Activated T-helper 1 cell treated with anti-CD3 and anti-CD28 coated beads, Interleukin-12 subunit alpha, Interleukin-12 subunit beta, Interleukin-2, Interleukin-4 antibody, amounts not matched to agents 30 ng/mL and 10 ng/mL and 1 ng/mL, durations not matched to agents 14 hours and 24 hours and 36 hours (primary cell): ENCODE measurements at places on chromosomes 2 and 18. TPM values are rescaled to one million over a fixed set of nuclear protein-coding genes. Genes with fewer than 3 reads are reported as not detected.

DNA sequence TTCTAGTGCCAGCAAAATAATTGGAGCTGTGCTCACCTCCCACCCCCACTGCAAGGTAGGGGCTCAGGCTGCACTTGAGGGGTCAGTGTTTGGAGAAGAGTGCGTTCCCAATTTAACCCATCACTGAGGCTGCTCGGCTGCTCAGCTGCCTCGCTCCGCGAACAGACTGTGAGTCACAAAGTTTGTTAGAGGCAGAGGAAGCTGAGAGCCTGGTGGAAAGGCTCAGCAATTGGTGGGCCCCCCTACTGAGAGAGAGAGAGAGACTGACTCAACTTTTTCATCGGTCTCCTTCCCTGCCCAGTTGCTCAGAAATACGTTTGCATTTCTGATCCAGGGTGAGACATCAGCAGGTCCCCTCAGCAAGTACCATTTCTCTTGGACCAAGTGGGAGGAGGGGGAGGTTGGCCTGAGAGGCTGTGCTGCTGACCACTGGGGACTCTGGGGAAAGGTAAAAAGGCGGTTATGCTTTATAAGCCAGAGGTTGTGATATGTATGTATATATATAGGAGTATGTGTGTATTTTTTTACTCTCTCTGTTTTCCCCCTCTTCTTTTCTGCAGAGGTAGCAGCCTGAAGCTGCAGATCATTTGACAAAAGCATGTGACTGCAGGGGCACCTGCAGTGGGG is 1.5 kb downstream of the EFR3B start:
- peaks cover 26% of the 10 kb centered on the region for H3K4me1 ChIP-seq
- H3K4me3 ChIP-seq, result peak overlapping the region; percentile 81
- no peak for DNase-seq
- H3K27ac ChIP-seq, result no peak overlapping the region

DNA sequence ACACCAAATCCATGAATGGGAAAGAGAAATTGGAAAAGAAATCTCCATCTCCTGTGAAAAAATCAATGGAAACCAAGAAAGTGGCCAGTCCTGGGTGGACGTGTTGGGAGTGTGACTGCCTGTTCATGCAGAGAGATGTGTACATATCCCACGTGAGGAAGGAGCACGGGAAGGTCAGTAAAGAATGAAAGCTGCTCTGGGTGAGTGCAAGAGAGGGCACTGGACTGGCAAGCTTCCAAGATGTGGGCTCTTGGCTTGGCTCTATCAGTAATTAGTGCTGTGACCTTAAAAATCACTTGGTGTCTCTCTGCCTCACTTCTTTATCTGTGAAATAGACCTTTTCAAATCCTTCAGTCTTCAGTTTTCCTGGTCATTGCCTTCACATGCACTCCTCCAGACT is 89.0 kb downstream of the ZNF532 start:
- no peaks in the 10 kb centered on the region for H3K4me1 ChIP-seq
- no peaks in the 10 kb centered on the region for H3K36me3 ChIP-seq
- no peak for DNase-seq
- no peak overlapping the region for H3K27ac ChIP-seq

GRCh38 chr18:51160646-51161045 is 36.8 kb downstream of the MEX3C start:
- H3K27me3 ChIP-seq, result no peaks in the 10 kb centered on the region
- DNase-seq, result no peak

GRCh38 chr2:24886126-24886501 is 33.9 kb downstream of the ADCY3 start:
- no peak overlapping the region for H3K4me3 ChIP-seq
- peaks cover 10% of the 10 kb centered on the region for H3K36me3 ChIP-seq
- no peaks in the 10 kb centered on the region for H3K27me3 ChIP-seq
- no peak overlapping the region for H3K27ac ChIP-seq
- H3K4me1 ChIP-seq, result peaks cover 19% of the 10 kb centered on the region

- H3K27ac ChIP-seq, result no peak overlapping the region
- no peak for DNase-seq
- H3K4me3 ChIP-seq, result no peak overlapping the region
- peaks cover 2% of the 10 kb centered on the region for H3K27me3 ChIP-seq
Observed at GRCh38 chr2:239870863-239871262, 154.3 kb downstream of the NDUFA10 start.

DNA sequence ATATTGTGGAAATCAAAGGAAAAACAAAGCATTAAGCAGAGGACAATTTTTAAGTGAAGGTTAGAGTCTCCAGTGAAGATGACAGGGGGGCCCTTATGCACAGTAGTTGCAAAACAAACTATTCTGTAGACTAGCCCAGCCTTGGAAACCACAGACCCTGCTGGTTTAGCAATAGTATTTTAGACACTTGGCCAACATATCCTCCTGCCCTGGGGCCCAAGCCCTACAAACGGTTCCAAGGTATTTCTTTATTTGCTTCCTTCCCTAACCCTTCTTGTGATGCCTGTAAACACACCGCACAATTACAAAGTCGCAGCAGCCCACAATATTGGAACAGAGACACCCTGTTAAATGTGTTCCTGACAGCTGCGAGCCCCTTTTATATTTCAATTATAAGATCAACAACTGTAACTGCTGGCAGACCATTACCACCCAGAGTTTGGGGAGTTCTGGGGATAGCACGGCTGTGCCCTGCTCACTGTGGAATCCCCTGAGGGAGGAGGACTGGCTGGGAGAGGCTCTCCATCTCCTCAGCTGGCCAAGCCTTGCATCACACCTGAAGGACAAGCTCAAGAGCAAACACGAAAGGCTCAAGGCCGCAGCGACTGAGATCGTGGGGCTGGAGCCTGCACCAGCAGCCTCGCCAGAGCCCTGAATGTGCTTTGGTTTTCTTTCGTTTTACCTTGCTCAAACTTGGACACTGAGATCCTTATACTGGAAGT is 282.2 kb upstream of the ATP5MC3 start:
- H3K4me3 ChIP-seq, result no peak overlapping the region
- H3K27me3 ChIP-seq, result no peaks in the 10 kb centered on the region
- no peaks in the 10 kb centered on the region for H3K4me1 ChIP-seq
- no peak for DNase-seq
- H3K36me3 ChIP-seq, result no peaks in the 10 kb centered on the region
- no peak overlapping the region for H3K27ac ChIP-seq

KCTD1 gene
- 5.3 and 5.5 TPM in 2 replicates for total RNA-seq

DNA sequence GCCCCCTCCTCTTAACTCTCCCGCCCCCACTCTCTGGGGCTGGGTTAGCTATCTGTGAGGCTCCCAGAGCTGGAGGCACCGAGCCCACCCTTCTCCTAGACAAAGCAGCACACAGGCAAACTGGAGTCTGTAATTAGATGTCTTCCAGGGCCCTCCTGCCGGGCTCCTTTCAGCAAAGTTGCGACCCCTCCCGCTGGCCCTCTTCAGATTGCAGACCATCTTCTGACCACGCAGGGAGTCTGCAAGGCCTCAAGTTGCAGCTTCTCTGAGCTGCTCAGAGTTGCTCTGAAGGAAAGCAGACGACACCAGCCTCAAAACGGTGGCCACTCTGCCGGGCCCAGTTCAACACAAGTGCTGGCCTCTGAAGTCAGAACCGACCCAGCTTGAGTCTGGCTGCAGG is 228.4 kb upstream of the COPS8 start:
- no peak for DNase-seq
- no peaks in the 10 kb centered on the region for H3K36me3 ChIP-seq
- no peak overlapping the region for H3K27ac ChIP-seq
- no peaks in the 10 kb centered on the region for H3K4me1 ChIP-seq
- H3K27me3 ChIP-seq, result no peaks in the 10 kb centered on the region

- no peak overlapping the region for H3K4me3 ChIP-seq
- no peak for DNase-seq
- H3K36me3 ChIP-seq, result no peaks in the 10 kb centered on the region
Observed at GRCh38 chr2:9991829-9992273, 40.4 kb downstream of the GRHL1 start.

SRSF7 gene
- total RNA-seq, result 417 and 422 TPM in 2 replicates

SPATA3 gene
- not detected in 2 replicates for total RNA-seq

CNTNAP5 gene
- total RNA-seq, result not detected in 2 replicates

DNA sequence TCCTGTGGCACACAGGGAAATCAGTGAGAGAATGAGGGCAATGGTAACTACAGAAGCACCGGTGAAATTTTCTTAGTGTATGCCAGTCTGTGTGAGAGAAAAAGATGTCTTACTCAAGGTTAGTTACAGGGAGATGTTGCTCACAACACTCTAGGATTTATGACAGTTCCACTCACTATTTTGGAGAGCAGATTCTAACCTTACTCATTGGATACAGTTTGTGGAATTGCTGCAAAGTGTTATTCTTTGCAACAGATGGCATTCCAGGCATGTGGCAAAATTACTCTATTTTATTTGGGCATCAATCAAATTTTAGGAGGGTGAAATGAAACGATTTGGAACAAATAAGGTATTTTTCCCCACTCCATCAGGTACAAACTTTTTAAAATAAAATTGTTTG is 449.1 kb downstream of the PIK3C3 start:
- H3K4me3 ChIP-seq, result no peak overlapping the region
- no peak for DNase-seq
- no peaks in the 10 kb centered on the region for H3K36me3 ChIP-seq
- H3K27ac ChIP-seq, result no peak overlapping the region
- no peaks in the 10 kb centered on the region for H3K27me3 ChIP-seq
- H3K4me1 ChIP-seq, result no peaks in the 10 kb centered on the region

GRCh38 chr2:98065808-98066207 is 21.2 kb upstream of the VWA3B start:
- H3K36me3 ChIP-seq, result no peaks in the 10 kb centered on the region
- no peak overlapping the region for H3K4me3 ChIP-seq
- no peak for DNase-seq
- H3K4me1 ChIP-seq, result no peaks in the 10 kb centered on the region
- H3K27me3 ChIP-seq, result peaks cover 12% of the 10 kb centered on the region

DNA sequence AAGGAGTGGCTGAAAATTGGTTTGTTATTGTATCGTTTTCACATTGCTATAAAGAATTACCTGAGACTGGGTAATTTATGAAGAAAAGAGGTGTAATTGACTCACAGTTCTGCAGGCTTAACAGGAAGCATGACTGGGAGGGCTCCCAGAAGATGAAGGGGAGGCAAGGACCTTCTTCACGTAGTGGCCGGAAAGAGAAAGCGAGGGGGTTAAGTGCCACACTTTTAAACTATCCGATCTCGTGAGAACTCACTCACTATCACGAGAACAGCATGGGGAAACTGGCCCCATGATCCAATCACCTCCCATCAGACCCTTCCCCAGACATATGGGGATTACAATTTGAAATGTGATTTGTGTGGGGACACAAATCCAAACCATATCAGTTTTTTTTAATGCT is 81.6 kb downstream of the FBXO15 start:
- peaks cover 7% of the 10 kb centered on the region for H3K36me3 ChIP-seq
- no peaks in the 10 kb centered on the region for H3K27me3 ChIP-seq
- peaks cover 50% of the 10 kb centered on the region for H3K4me1 ChIP-seq
- H3K27ac ChIP-seq, result peak overlapping the region; percentile 77

DNA sequence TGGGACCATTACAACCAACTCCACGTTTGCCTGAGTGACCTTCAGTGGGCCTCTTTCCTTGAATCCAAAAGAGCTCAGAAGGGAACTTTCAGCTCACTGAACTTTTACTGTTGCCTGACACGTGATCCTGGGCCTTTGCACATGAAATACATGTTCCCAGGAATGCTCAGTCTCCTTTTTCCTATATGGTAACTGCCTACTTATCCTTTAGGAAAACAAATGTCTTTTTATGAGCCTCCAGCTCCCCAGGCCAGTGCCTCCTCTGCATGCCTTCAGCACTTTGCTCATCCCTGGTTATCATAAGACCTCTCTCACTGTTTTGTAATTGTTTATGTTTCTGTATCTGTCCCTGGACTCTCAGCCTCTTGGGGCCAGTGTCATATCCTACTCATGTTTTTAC is 5.1 kb downstream of the PLA2R1 start:
- no peak overlapping the region for H3K4me3 ChIP-seq
- H3K27me3 ChIP-seq, result peaks cover 17% of the 10 kb centered on the region
- no peaks in the 10 kb centered on the region for H3K36me3 ChIP-seq
- no peaks in the 10 kb centered on the region for H3K4me1 ChIP-seq

ELMOD3 gene
- 13.8 and 15.9 TPM in 2 replicates for total RNA-seq

PUM2 gene
- 125 and 131 TPM in 2 replicates for total RNA-seq

GRCh38 chr2:164436131-164436530 is 185.2 kb downstream of the GRB14 start:
- no peak overlapping the region for H3K4me3 ChIP-seq
- no peaks in the 10 kb centered on the region for H3K36me3 ChIP-seq
- no peak for DNase-seq

DNA sequence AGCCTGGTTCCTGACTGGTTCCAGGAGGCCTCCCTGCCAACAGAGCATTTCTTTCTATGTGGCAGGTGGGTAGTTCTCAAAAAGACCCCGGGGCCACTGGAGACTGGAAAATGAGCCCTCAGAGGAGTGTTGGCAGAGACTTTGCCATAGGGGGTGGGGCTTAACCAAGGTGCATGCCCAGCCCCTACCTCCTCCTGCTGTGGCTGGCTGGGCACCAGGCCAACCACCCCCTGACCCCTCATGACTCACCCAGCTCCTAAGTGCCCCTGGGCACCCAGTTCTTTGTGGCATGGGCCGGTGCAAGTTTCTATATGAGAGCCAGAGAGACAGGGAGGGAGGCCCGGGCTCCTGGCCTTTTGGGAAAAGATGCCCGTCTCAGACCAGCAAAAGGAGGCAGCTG is 98.2 kb upstream of the SMAD2 start:
- no peaks in the 10 kb centered on the region for H3K36me3 ChIP-seq
- no peaks in the 10 kb centered on the region for H3K4me1 ChIP-seq
- H3K4me3 ChIP-seq, result no peak overlapping the region
- DNase-seq, result no peak
- H3K27me3 ChIP-seq, result peaks cover 4% of the 10 kb centered on the region
- H3K27ac ChIP-seq, result no peak overlapping the region

TMEM37 gene
- total RNA-seq, result not detected in 2 replicates

CCBE1 gene
- total RNA-seq, result 0.02 TPM in 1 of 2 replicates, not detected in the other

TCF7L1 gene
- total RNA-seq, result not detected in 2 replicates

DNA sequence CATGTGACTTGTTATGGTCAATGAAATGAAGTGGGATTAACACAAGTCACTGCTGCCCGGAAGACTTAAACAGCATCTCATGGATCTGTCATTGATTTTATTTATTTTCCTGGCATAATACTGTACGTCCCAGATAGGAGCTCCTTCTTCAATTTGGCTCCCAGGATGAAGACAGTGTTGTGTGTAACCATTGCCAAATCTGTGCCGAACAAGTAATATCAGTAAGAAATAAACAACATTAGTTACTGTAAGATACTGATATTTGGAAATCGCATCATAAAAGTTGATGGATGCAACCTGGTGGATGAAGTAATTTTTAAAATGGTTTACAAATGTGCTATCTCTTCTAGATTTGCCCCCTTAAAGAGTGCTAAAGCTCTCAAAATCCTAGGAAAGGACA is 419.0 kb upstream of the MMADHC start:
- H3K27ac ChIP-seq, result no peak overlapping the region
- H3K4me3 ChIP-seq, result no peak overlapping the region
- no peaks in the 10 kb centered on the region for H3K27me3 ChIP-seq
- H3K4me1 ChIP-seq, result no peaks in the 10 kb centered on the region
- H3K36me3 ChIP-seq, result no peaks in the 10 kb centered on the region

GRCh38 chr2:183541766-183542165 is 417.5 kb downstream of the NUP35 start:
- H3K27me3 ChIP-seq, result no peaks in the 10 kb centered on the region
- H3K4me3 ChIP-seq, result no peak overlapping the region
- H3K36me3 ChIP-seq, result no peaks in the 10 kb centered on the region
- no peak for DNase-seq
- no peak overlapping the region for H3K27ac ChIP-seq
